GM12865 (cell line): ENCODE measurements at places on chromosomes 5 and 9.
A peak's percentile ranks its signal among the peaks of the same experiment; 100 is the strongest.

DNA sequence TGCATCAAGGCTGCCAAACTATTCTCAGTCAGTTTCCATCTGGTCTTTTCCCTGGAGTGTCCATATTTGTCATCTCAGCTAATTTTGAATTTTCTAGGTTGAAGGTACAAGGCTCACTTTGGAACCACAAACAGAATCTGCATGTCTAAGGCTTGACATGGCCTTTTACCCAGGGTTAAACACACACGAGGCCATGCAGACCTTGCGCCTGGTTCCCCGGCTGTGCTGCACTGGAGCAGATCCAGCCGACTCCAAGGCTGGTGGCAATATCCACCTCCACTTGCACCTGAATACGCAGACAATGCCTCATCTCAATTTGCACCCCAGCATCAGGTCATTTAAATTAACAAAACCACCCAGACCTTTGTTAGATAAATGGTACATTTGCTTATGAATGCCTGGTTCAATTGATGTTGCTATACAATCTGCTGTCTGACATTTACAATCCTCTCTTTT lies 276.2 kb downstream of the HSPA4 start:
- no peak for DNase-seq

GRCh38 chr5:174563899-174564298 lies 160.5 kb upstream of the MSX2 start:
- DNase-seq, result no peak

GRCh38 chr5:61658592-61659008 lies 326.5 kb downstream of the ZSWIM6 start:
- DNase-seq, result peak; percentile 71

GRCh38 chr5:14497311-14497710 lies 84.3 kb upstream of the OTULINL start:
- no peak for DNase-seq

DNA sequence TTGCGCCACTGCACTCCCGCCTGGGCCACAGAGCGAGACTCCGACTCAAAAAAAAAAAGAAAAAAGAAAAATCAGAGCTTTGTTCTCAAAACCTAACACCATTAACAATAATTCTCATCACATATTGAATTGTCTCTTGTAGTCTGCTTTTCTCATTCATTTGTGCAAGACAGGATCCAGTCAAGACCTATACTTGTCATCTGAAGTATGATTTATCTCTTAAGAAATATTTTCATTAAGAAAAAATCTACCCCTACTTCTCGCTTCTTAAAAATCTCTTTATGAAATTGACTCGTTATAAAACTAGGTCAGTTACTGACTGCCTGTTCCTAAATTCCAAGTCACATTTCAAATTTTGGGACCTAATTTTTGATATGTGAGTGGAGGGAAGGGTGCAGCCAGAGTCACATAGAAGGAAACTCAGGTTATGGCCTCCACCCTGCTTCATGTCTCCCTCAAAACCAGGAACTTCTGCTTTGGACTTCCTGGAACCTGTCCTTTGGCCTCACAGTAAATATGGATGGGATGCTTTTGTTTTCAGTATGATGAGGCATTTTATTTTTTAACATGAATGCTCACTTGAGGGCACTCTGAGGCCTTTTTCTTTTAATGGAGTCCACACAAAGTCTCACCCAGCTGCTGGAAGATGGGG lies 18.9 kb downstream of the ZNF169 start:
- no peak for DNase-seq

DNA sequence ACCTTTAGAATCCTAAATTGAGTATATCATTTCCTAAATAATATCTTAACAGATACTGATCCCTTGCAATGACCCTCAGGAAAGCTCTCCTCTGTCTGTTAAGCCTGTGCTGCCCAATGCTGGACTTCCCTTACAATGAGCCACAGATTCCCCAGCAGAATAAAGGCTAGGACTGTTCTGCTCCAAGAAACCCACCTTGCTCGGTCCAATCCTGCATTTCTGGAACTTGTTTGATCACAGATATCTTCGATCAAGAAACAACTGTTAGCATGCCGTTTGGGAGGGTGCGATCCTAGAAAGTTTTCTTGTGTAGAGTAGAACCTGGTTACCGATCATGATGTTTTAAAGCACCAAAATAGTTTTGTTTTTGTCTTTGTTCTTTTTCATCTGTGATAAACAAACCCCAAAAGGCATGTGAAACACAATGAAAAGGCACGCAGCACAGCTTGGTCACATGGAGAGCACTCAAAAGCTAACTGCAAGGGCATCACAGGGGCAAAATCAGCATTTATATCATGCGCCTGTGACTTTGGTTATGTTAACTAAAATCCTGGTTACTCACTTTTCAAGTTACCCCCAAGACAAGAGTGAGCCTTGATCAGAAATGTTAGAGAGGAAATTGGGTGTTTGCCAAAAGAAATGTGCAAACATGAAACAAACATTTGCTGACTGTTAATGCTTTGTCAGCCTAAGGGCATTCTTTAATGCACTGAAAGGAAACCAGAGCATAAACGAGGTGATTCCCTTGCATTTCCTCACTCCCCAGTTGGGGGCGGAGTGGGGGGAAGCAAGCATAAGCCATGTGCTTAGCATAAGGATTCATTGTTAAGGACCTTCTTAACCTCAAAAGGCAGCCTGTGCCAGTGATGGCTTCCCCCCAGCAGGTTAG lies 61.9 kb upstream of the ADAMTS16 start:
- DNase-seq, result no peak

GRCh38 chr5:54292866-54293265 lies 17.5 kb downstream of the ARL15 start:
- no peak for DNase-seq

- peak; percentile 49 for DNase-seq
Measured at GRCh38 chr9:93576258-93577077, at the start of gene PHF2. Gene PHF2, plus strand, starts transcription at chr9:93576584. Its CDS starts 190 bp downstream, at chr9:93576774.

DNA sequence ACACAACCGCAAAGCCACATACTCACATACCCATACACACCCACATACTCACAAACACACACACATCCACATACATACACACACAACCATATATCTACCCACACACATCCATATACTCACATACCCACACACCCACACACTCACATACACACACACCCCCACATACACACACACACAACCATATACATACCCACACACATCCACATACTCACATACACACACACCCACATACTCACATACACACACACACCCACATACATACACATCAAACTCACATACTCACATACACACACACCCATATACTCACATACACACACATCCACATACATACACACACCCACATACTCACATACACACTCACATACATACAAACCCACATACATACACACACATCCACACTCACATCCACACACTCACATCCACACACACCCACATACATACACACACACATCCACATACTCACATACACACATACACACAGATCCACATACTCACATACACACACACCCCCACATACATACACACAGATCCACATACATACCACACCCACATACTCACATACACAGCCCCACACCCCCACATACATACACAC lies 220.0 kb downstream of the ADAMTS12 start:
- DNase-seq, result no peak

GRCh38 chr9:15268782-15269181 lies 38.2 kb downstream of the TTC39B start:
- no peak for DNase-seq

DNA sequence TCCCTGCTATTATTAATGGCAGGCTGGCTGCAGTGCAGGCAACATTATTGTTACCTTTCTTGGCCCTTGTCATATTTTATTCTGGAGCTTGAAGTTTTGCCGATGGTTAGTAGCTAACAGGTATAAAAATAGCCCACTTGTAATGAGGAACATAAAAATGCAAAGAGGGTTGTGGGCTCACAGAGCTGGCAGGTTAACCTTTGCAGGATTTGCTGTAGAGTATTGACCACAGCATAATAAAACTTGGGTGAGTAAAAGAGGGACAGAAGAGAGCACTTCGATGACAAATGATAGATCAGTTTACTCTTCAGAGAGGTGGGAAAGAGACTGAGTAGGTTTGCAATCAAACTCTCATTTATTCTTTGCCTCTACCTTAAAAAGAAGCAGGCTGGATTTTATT lies 49.7 kb upstream of the SGCD start:
- no peak for DNase-seq

DNA sequence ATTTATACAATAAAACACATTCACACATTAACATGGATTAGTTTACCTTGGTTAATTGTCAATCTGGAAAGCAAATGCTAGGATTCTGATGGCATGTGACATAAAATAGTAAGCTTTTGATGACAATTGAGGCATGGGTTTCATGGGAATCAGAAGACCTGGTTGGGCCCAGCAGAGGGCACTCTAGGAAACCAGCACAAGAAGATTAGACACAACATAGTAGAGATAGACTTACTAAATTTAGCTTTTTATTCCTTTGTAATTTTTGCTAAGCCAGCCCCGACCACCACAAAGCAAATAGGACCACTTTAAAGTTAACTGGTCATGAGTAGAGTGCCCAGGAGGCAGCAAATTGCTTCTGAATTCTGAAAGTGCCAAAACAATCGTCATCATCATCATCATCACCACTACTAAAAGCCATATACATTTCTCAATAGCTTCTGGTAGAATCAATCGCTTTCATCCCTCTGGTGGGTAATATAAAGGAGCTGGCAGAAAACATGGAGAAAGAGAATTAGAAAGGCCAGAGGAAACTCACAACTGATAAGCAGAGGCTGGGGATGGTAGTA lies 163.2 kb downstream of the ARRDC3 start:
- peak; percentile 64 for DNase-seq

GRCh38 chr9:131946180-131946579 lies 133.5 kb downstream of the MED27 start:
- DNase-seq, result no peak

- DNase-seq, result no peak
Measured at GRCh38 chr9:72333709-72334108, 31.3 kb downstream of the ZFAND5 start.

- DNase-seq, result no peak
Measured at GRCh38 chr5:448766-449090, 5.8 kb downstream of the EXOC3 start.

DNA sequence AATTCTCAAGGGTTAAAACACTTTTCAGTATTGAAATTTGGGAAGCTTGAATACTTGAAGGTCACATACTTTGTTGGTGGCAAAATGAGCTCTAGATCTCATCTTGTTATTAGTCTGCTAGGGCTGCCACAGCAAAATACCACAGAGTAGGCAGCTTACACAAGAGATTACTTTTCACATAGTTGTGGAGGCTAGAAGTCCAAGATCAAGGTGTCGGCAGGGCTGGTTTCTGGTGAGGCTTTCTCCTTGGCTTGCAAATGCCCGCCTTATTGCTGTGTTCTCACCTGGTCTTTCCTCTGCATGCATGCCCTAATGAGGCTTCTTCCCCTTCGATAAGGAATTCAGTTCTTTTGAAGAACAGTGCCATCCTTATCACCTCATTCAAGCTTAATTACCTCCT lies 270.8 kb upstream of the ANKRD55 start:
- DNase-seq, result no peak

DNA sequence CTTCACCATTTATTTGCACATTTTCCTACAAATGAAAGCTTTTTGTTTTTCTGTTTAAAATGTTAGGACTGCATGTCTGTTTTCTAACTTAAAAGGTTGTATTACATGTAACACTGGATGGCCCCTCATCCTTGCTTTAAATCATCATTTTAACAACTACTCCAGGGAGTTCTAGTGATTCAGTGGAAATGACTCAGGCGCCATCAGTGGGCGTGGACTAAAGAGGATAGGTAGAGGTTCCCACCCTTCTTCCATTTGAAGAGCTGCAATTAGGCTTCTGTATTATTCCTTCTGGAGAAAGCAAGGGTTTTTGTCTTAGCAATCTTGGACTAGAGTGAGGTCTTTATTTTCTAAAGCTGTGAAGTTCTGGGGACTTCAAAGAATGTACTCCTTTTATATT lies 213.7 kb downstream of the TMEM38B start:
- DNase-seq, result no peak

GRCh38 chr5:32837211-32837610 lies 126.1 kb downstream of the NPR3 start:
- DNase-seq, result no peak

GRCh38 chr5:159525117-159525516 lies 194.8 kb upstream of the IL12B start:
- DNase-seq, result no peak

DNA sequence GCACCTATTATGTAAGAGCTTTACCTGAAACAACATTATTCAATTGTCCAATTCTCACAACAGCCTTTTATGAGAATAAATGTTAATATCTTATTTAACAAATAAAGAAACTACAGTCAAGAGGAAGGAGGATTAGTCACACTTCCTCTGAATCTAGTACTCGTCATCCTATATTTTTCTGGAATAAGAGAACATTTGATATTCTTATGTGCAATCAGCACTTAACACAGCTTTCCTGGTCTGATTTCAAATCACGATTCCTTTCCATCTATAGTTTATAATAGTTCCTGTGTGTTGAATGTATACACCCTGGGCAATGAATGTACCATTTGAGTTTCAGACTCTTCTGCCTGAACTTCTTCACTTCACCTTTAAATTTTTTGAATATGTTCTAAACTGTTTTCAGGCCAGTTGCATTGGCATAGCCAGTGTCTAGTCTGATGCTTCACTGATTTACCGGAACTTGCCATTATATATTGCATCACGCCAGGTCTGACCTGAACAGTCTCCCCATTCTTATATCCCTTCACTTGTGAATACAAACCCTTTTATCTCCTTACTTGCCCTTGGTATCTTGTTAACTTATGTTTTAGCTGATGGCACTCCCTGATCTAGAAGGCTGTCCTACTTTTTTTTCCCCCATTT lies 698.3 kb downstream of the MAT2B start:
- DNase-seq, result no peak

- peak; percentile 23 for DNase-seq
Measured at GRCh38 chr5:100899675-100900074, 3.4 kb downstream of the ST8SIA4 start.

GRCh38 chr5:122933956-122934355 lies 88.5 kb downstream of the SNX24 start:
- DNase-seq, result no peak

DNA sequence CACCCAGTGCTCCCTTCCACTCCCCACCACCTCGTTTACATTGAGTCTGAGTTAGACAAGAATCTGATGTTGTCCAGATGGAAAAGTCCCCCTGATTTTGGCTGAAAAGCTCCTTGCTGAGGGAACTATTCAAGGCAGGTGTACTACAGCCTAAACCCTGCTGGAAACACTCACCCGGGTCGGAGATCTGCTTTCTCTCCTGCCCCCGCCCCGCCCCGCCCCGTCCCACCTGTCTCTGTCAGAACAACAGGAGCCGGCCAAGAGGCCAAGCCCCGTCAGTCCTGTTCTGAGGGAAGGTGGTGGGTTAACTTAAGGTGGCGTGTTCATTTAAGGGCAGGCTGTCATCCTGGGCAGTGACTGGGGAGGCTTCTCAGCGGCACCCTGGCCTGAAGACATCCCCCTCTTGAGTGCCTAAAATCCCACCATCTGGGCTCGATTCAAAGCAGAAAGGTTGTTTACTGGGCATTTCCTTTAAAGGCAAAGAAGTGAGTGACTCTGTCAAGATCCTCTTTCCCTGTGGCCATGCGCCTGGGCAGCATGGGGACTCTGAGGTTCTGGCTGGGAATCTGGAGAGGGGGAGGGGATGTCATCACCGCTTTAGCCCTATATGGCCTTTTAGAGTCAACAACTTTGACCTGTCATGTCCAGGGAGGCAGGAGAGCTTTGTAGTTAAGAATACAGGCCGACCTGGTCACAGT lies 71.1 kb upstream of the NEURL1B start:
- DNase-seq, result no peak
